ENCODE measurements at places on chromosomes 2 and 18. TPM values are rescaled to one million over a fixed set of nuclear protein-coding genes. Genes with fewer than 3 reads are reported as not detected.

The LTBP1 gene
- 8.7 TPM for total RNA-seq

The HOXD4 gene
- 5.9 TPM for total RNA-seq

The COLEC11 gene
- total RNA-seq: not detected

DNA sequence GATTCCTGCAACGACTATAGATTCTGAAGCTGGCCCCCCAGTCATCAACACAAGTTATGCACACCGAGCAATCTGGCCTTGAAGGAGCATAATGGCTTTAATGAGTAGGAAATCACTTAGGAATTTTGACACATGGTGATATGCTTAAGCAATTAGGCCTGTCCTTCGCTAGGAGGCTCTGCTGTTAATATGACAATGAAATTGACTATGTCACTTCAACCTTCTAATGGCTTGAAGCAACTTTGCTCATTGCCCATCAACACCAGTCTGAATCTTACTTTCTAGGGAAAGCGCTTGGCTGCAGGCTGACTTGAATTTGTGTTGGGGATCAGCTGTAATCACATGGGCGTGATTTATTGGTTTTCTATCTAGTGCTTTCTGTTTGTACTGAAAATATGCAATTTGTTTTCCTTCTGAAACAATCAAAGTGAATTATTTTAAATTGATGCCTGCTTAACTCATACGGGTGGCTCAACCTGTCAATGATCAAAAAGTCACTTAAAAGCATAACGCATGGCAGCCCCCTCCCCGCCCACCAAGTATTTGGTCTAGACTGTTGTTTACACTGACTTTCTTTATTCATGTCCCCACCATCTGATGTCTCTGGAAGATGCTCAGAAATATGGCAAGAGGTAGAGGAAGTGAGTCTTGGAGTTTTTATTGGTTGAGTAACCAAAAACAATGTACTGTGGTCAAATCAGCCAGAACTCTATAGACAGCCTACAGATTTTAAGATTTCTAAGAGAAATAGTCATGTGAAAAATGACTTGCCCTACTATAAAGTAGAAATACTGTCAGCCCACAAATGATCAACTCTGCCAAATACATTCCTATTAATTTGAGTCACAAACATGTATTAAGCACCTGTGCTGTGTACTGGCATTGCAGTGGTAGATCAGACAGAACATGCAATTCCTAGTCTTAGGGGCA is 344.9 kb downstream of the RBM43 start:
- DNase-seq: no peak

- no peak for DNase-seq
These were observed 151.6 kb downstream of the CAPN13 start for GRCh38 chr2:30655660-30656059.

DNA sequence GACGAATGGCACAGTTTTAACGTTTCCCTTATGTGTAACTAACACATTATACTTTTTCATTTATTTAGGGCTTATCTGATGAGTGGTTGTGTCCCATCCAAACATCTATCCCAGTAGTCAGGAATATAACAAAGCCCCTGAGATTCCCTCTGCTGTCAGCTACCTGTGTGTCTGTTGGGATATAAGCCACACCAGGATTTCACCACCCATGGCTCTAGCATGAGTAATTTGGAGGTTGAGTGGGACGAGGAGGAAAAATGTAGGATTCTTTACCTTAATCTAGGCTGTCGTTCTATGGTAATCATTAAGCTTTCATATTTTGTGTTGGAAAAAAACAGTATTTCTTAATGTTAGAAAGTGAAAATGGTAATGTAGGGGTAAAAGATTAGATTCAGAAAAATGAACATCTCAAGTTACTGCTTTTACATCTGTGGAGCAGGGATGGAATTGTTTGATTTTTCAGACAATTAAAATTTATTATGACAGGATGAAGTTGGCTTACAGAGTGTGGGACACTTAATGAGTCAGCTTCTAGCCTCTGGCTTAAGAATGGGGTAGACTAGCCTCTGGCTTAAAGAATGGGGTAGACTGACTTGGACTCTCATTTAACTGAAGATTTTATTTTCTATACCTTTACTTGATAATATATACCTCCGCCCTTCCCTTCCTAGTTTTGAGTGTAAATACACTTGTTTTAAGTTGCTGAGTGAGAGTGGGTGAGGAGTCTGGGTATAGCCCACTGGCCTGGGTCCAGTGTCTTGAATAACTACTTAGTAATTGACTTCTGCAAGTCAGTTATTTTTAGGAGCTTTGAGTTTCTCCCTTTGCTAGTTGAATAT is 88.5 kb upstream of the RANBP2 start:
- no peak for DNase-seq

- DNase-seq: no peak
These were observed 161.5 kb upstream of the FOSL2 start for GRCh38 chr2:28231110-28231631.

DNA sequence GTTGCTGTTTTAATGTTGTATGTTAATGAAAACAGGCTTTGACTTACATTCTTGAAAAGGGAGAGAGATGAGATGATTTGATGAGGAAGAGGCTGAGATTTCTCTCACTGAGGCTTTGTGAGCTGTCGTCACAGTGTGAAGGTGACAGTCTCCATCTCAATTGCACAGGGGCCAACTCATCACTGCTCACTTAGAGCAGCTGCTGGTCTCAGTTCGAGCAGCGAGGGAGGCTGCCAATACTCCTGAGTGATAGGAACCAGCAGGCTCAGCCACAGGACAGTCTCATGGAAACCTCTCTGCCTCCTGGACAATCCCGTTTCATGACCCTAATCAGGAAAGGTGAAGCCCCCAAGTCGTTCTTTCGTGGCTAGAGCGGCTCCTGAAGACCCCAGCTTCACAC is 170.7 kb upstream of the SOX11 start:
- no peak for DNase-seq

The SERPINB11 gene
- total RNA-seq: not detected

DNA sequence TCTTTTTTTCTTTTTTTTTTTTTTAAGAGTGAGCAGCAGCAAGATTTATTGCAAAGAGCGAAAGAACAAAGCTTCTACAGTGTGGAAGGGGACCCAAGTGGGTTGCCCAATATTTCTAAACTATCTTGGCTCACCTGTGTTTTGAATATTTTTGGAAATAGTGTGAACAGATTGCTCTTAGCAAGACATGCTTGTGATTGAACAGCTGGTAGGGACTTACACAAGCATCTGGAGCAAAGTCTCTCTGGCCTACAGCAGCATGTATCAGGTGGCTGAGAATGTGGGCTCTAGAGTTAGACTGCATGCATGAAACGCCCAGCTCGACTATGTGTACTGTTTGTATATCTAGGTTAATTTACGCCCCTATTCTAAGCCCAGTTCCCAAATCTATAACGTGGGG is 40.3 kb upstream of the FBXO11 start:
- no peak for DNase-seq

The GPR155 gene
- total RNA-seq: 3.4 TPM

GRCh38 chr2:86703704-86704361 is 16.3 kb upstream of the RMND5A start:
- DNase-seq: peak; percentile 48

Data from SJSA1 (cell line).